GM10248 (cell line): ENCODE measurements at places on chromosomes 4 and X.

DNA sequence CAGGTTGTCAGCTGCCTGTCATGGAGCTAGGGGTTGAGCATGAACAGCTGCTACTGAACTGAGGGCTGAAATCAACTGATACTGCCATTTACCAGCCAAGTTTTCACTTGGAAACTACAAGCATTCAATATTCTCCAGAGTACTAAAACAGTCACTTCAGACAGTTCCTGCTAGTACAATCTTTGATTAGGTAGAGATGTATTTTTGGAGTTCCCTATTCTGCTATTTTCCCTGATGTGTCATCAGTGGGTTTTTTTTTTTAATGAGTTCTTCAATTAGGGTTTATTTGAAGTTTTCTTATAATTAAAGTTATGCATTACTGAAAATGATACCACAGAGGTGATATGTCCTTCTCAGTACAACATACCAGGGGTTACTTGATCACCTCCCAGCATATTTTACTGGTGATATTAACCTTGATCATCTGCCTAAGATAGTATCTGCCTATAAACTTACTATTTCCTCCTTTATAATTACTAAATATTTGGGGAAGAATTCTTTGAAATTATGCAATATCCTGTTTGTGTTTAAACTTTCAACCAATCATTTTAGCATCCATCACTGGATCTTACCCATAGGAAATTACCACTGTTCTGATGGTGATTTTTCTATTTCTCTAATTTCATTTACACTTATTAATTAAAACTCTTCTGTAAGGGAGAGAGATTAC, 13.6 kb downstream of the PDCL2 start:
- no peak for DNase-seq

DNA sequence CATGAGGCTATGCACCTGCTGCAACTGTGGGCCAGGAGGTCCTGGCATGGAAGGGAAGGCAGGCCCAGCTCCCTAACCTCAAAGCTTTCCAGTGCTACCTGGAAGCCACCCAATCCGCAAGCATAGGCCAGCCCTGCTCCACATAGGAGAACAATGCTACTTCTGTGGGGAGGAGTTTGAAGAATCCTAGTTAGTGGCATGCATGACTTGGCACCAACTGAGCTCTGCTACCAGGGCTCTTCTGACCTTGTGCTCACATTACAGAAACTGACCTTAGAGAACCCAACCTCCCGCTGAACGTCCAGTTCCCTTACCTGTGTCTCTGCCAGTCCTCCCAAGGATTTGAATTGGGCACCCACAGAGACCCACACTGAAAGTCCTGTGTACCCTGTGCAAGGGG, 58.8 kb downstream of the USP46 start:
- no peak for DNase-seq

- peak; percentile 40 for DNase-seq
Measured at GRCh38 chr4:185405296-185405999, 8.8 kb downstream of the ANKRD37 start.

DNA sequence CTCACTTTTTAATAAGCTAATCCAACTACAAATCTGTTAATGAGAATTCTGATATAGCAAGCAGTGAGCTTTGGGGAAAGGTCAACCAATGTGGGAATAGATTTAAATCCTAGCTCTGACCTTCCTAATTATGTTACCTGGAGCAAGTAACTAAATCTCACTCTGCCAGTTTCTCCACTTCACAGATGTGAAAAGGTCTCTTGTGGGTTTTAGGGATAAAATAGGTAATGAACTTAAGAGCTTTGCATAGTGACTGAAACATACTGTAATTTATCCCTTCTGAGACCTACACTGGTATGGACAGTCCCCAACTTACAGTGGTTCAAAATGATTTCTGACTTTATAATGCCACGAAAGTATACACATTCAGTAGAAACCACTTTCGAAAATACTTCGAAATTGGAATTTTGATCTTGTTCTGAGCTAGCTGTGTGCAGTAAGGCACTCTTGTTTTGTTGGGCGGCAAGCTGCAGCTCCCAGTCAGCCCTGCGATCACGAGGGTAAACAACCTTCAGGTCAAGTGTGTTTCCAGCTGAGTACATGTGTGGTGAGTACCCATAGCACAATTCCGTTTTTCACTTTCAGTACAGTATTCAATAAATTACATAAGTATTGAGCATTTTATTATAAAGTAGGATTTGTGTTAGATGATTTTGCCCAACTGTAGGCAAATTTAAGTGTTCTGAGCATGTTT, 93.7 kb downstream of the ADGRL3 start:
- no peak for DNase-seq

DNA sequence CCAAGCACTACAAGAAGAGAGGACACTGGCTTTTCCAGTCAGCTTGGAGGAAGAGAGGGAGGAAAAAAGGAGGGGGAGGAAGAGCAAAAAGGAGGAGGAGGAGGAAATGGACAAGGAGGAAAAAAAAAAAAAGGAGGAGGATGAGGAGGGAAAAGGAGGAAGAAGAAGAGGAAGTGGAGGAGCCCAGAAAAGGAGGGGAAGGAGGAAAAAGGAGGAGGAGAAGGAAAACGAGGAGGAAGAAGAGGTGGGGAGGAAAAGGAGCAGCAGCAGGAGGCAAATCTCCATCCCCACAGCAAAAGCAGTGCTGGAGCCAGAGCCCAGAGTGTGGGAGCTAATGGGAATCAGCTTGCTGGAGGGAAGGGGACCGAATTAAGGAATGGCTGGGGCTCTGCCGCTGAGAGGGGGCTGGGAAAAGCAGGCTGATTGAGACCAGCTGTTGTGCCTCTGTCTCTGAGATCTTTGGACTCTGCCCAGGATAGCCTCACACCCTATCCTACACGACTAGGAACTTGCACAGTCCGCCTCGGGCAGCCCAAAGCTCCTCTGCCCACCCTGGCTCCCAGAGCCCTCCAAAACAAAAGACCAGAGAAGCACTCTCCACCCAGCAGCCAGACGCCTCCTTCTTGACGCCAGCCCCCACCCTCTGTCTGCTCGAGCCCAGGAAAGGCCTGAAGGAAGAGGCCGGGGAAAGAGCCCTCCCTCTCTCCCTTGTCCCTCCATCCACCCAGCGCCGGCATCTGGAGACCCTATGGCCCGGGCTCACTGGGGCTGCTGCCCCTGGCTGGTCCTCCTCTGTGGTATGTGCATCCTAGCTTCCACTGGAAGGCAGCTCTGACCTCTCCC, at the start of gene XPNPEP2:
Gene XPNPEP2 (plus strand): TSS at position 514 of the 843 bp plus-strand sequence. CDS start 235 bp downstream, at position 749.
- DNase-seq, result no peak

- no peak for DNase-seq
Measured at GRCh38 chr4:141241986-141242385, 21.3 kb downstream of the ZNF330 start.

GRCh38 chr4:76699751-76700310, 198.1 kb downstream of the SOWAHB start:
- no peak for DNase-seq

GRCh38 chr4:155854582-155855226, 11.4 kb downstream of the ASIC5 start:
- no peak for DNase-seq

DNA sequence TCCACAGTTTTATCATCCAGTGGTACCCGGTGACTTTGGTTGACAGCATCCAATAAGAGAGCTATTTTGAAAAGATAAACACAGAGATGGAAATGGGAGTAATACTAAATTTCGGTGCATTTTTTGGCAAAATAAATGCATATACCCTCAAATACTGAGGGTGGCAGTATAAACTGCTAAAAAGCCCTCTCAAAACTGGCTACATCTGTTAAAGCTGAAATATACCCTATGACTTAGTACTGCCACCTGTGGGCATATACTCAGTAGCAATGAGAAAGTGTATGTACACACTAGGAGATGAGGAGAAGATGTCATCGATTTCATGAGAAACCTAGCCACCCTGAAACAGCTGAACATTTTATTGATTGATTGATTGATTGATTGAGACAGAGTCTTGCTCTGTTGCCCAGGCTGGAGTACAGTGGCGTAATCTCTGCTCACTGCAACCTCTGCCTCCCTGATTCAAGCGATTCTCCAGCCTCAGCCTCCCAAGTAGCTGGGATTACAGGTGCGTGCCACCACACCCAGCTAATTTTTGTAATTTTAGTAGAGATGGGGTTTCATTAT, 12.2 kb upstream of the TMEM128 start:
- peak; percentile 50 for DNase-seq

DNA sequence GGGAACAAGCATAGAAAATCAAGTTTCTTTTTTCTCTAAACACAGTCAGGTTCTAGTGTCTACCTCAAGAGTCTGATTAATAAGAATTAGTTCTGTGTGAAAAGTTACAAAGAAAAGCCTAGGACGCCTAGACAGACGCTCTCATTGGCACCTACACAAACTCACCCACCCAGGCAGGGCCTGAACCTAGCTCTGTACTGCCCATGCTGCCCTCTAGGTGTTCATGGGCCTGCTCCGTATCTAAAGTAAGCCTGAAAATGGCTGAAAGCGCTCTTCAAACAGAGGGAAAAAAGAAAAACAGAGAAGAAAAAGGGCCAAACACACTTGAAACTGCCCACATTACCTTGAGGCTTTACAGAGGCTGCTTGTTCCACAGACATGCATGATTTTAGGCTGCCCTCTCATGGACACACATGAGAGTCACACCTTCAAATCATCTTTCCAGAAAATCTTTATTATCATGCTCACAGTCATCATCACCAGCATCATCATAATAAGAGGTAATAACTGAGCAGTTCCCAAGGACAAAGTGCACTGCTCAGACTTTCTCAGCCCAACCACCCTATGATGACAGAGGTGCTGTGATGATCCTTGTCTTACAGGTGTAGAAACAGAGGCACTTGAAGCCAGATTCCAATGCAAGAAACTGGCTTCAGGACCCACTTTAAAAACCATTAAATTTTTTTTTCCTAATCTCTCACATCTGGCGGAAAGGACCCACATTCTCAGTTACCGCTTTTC, 49.6 kb downstream of the MAP7D2 start:
- peak; percentile 61 for DNase-seq

GRCh38 chr4:183971929-183972490, 66.9 kb downstream of the STOX2 start:
- DNase-seq, result no peak

GRCh38 chr4:125582302-125582701, 267.5 kb downstream of the FAT4 start:
- no peak for DNase-seq

DNA sequence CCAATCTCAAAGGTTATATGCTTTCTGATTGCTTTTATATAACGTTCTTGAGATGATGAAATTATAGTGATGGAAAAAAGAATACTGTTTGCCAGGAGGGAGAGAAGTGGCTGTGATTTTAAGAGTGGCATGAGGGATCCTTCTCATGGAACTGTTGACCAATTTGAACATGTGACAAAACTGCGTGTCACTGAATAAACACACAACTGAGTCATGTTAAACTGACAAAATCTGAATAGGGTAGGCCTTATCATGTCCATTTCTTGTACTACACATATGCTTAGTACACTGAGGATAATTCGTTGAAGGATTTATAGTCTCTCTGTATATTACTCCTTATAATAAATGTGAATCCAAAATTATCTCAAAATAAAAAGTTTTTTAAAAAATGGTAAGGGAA, 22.2 kb upstream of the HSPA4L start:
- DNase-seq, result no peak

GRCh38 chrX:19855700-19856381, 31.6 kb downstream of the SH3KBP1 start:
- DNase-seq, result no peak

GRCh38 chr4:94941706-94942105, 184.0 kb downstream of the BMPR1B start:
- DNase-seq, result no peak

- no peak for DNase-seq
Measured at GRCh38 chrX:153921511-153922446, 4.3 kb downstream of the ARHGAP4 start.

DNA sequence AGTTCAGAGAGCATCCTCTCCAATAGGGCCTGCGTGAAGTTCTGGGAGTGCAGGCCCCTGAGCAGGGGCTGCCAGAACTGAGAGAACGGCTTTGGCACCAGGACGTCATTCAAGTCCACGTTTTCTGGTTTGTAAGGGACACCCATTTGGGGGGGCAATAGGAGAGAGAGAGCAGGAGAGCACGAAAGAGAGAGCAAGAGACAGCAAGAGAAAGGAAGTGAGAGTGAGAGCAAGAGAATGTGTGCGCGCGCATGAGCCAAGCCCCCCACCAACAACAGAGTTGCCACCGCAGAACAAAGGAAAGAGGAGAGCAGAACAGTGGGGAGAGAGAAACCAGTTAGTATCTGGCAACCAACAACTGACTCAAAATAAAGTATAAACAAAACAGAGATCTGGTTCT, 10.4 kb downstream of the LAS1L start:
- DNase-seq, result no peak
